ENCODE measurements at places on chromosomes 4 and X.
A peak's percentile ranks its signal among the peaks of the same experiment; 100 is the strongest.

- peak; percentile 82 for DNase-seq
These were observed 49.9 kb upstream of the SCRG1 start for GRCh38 chr4:173448608-173449379.

DNA sequence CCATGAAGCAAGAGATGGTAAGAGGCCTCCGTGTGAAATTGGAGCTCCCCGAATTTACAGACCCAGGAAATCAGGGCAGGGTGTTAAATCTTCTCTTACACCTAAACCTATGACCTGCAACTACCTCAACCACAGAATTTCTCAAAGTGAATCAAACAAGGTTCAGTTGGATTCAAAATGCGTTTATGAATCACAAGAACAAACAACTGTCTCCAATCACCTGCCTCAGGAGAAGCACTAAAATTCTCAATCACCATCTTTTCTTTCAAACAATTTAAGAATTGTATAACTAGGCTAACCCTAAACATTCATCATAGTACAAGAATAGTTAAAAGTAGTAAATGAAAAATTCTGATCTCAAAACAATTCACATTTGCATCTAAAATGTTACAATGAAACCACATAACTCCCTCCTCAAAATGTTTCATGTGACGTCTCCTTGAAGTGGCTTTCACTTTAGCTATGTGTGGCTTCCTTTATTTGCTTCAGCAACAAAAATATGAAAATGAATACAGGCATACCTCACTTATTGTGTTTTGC lies 19.2 kb downstream of the PPP3CA start:
- DNase-seq, result no peak

GRCh38 chr4:47010912-47011446 lies 17.6 kb upstream of the GABRA4 start:
- no peak for DNase-seq

- peak; percentile 52 for DNase-seq
These were observed 15.7 kb downstream of the SPCS3 start for GRCh38 chr4:176335421-176335820.

DNA sequence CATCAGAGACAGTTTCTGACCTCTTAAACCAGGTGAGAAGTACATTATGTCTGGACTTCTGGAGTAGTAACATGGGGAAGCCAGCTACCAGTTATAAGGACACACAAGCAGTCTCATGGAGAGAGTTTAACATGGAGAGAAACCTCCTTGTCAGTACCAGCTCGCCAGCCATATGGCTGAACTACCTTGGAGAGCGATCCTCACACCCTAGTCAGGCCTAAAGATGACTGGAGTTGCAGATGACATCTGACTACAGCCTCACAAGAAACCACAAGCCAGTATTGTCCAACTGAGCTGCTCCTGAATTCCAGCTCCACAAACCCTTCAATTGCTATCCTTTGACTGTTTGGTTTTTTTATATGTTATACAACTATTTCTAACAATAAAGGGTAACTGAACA lies 49.8 kb downstream of the PDHA2 start:
- DNase-seq, result peak; percentile 3

DNA sequence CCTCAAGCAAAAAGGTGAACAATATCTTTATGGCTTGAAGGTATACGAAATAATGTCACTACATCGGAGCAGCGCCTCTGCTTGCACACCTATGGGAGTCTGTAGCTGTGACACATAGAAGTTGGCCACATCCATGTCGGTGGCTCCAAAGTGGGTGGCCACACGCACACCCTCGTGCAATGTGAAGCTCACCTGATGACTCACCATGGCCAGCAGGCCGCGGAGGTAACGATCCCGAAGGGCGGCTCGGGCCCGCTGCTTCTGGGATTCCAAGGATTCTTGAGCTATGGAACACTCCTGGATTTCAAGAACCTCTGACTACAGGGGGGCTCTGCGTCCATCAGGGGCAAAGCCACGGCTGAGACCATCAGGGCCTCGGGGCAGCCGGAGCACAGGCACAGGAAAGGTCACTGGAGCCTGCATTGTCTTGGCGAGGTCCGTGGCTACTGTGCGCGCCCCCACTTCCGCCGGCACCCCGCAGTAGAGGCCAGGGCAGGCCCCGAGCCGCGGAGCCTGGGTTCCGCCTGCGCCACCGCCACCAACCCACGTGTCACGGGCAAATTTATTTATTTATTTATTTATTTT lies 25.2 kb downstream of the NYX start:
- peak; percentile 12 for DNase-seq

DNA sequence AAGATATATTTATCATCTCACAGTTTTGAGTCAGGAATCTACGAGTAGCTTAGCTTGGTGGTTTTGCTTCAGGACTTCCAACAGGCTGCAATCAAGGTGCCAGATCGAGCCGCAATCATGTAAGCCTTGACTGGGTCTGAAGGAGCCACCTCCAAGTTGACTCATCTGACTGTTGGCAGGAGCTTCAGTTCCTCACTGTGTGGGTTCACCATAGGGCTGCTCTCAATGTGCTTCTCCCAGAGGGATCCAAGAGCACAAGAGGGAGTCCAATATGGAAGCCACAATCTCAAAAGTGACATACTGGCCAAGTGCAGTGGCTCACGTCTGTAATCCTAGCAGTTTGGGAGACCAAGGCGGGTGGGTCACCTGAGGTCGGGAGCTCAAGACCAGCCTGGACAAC lies 26.5 kb downstream of the DCHS2 start:
- DNase-seq, result peak; percentile 5

DNA sequence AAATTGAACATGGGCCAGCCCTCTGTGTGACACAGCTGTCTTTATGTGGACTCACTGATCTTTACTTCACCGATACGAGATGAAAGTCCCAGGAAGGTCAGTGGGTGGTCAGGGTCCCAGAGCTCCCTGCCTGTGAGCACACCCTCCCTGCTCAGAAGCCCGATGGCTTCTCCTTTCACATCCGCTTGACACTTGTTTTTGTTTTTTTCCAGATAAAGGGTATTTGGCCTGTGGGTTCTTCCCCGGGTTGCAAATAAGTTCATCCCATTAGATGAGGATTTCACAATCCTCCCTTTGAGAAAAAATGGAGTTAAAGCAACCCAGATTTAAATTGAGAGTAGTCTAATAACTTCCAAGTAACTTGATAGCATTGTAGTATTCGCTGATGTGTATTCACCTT lies 48.2 kb upstream of the TLR2 start:
- DNase-seq, result no peak

DNA sequence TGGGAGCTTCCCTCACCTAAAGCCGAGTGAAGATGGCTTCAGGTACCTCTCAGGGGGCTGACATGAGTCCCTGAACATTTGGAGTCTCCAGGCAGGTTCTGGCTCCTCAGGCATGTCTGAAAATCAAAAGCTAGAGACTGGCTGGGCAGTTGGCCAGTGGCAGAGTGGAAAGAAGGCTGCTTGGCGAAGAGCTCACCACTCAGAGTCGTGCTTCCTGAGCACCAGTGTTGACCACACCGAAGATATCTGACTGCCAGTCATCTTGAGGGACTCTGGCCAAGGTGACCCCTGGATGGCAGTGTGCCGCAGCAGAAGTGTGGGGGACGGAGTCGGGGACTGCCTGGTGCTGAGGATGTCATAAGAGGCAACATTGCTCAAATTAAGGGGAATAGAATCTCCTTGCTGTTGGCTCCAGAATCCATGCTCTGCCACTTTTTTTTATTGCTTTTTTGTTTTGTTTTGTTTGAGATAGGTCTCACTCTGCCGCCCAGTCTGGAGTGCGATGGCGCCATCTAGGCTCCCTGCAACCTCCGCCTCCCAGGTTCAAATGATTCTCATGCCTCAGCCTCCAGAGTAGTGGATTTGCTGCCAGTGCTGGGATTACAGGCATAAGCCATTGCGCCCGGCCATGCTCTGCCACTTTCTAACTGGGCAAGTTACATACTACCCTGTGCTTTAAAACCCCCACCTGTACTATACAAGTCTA lies 172.5 kb upstream of the GATB start:
- DNase-seq, result no peak

DNA sequence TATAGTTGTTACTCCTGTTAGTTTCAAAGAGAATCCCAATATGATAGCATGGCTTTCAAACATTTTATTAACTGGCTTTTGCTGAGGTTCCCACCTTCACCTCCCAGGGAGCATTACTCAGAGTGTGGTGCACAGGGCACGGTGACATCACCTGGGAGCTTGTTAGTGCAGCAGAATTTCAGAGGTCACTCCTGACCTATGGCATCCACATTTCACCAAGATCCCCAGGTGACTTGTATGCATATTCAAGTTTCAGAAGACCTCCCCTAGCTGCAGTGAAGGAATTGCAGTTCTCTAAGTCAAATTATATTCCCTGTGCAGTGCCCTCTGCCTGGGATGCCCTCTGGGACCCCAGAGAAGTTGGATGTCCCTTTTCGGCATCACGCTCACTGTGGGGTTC lies 29.7 kb upstream of the LNX1 start:
- no peak for DNase-seq

- no peak for DNase-seq
These were observed 8.0 kb downstream of the OFD1 start for GRCh38 chrX:13742397-13743176.

DNA sequence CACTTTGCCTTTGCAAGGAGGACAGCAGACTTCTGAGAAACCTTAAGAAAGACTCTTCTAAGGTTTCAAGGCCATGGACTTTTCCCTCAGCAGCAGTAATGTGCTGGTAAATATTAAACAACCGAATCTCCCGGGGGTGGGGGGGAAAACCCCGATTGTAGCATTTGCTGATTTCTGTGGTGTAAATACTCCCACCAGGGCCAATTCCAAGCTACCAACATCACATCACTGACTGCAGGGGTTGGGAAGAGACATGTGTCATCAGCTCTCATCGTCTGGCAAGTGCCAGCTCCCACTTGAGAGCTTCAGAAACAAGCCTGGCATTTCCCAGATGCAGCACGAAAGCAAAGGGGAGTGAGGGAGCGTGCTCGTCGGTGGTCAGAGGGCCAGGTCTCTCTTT lies 101.2 kb downstream of the BCOR start:
- no peak for DNase-seq

DNA sequence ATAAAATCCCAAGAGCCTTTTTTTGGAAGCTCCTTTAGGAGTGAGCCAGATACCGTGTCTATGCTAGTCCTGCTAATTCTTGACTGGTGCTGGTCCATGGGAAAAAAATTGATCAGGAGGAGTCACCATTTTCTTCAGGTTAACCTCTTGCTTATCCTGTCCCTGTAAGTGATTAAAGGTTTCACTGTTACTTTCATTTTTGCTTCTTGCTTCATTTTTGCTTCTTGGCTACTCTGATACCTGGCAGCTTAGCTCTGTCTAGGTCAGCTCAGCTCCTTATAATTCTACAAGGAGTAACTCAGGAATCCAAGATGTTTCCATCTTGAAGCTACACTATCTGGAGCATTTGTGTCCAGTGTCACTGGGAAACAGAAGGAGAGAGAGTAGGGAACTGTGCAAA lies 45.7 kb downstream of the AFM start:
- no peak for DNase-seq

GRCh38 chrX:72018277-72019112 lies 107.8 kb downstream of the NHSL2 start:
- peak; percentile 80 for DNase-seq

- DNase-seq, result peak; percentile 39
These were observed 48.7 kb downstream of the STIM2 start for GRCh38 chr4:26909369-26909768.

- DNase-seq, result peak; percentile 28
These were observed 43.3 kb upstream of the PRDM8 start for GRCh38 chr4:80153874-80154544.

- DNase-seq, result no peak
These were observed 782.2 kb downstream of the ARAP2 start for GRCh38 chr4:35461931-35462659.

GRCh38 chrX:74922922-74923543 lies 2.2 kb downstream of the NEXMIF start:
- DNase-seq, result no peak

DNA sequence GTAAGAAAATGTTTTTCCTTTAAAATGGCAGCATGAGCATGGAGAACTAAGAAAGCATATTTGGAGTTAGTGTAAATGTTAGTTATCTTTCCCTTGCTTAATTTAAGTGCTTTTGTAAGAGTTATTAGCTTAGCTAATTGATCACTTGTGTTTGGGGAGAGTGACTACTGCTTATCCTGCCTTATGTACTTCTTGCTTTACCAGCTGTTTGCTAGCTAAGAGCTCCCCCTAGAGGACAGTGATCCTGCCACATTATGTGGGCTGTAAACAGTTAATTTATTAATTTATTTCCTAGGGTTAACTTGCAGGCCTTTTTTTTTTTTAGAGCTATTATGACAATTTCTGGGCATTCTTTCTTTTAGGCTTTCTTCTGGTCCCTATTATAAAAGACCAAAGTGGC lies 435.8 kb downstream of the MAGEB5 start:
- DNase-seq, result no peak

DNA sequence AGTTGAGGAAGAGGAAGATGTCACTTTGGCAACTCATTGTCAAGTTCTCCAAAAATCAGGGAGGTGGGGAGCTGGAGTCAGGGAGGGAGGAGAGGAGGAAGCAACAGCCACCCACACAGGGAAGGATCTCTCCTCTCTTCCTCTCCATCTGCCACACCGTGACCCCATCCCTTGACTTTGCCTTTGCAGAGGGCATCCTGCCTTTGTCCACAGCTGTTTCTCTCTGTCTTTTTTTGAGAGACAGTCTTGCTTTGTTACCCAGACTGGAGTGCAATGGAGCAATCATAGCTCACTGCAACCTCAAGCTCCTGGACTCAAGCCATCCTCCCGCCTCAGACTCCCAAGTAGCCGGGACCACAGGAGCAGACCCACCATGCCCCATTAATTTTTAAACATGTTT lies 276.0 kb downstream of the SHOX start:
- no peak for DNase-seq

DNA sequence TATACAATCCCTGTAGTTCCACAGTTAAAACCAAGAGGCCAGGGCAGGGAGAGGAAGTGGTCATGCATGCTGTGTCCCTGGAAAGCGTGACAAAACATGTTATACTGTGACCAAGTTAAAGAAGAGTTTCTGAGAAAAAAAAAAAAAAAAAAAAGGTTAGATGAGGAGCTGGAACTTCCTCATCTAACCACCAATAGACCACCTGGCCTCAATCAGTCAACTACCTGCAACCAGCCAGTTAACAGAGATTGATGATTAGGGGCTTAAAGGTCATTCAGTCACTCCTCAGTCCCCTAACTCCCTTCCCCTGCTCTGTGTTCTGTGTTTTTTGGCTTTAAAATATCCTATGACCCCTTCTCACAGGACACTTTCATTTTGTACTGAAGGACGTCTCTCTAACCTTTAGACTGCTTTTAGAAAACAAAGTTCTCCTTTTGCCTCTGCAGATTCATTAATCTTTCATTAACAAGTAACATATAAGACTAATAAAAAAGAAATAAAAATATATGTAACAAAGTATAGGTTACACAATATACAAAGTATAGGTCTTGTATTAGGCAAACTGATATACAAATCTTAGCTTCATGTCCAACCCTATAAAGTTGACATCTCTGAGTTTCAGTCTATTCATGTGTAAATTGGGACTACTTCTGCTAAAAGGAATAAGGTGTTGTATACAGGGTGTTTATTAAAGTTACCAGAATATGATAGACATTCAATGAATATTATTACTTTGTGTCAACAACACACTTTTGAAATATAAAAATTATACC lies 179.1 kb upstream of the NDST4 start:
- no peak for DNase-seq

DNA sequence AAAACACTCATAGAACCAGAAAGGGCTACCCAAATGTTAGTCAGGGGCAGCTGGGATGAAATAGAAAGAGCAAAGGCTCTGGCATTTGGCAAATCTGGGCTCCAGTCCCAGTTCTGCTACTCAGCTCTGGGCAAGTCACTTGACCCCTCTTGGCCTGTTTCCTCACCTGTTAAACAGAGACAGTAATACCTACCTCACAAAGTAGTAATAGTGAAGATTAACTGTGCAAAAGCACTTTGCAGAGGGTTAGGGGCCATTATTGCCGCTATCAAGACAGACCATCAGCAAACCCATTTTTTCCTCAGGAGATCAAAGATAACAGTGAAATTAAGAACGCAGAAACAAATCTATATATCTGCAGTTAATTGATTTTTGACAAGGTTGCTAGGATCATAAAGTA lies 20.6 kb downstream of the ZBTB33 start:
- no peak for DNase-seq
